ENCODE measurements at places on chromosomes 16 and 17.

GRCh38 chr17:19513897-19514488, 19.7 kb upstream of the SLC47A1 start:
- peak; percentile 71 for DNase-seq

- no peak for DNase-seq
These were observed 10.8 kb upstream of the HASPIN start for GRCh38 chr17:3712811-3713463.

DNA sequence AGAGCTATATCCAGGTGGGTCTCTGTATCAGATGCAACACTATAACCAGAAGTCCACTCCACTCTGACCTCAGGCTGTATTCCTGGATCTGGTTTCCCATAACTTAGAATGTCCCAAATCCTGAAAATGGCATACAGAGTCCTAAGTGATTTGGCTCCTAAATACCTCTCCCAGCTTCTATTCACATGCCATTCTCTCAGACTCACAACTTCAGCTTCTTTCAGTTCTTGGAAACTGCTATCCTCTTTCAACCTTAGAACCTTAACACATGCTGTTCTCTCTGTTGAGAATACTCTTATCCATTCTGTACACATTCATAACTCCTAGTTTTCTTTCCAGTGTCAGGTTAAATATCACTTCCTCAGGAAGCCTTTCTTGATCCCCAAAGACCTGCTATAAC, 132.0 kb downstream of the BRIP1 start:
- no peak for DNase-seq

GRCh38 chr17:56891751-56892150, 22.1 kb downstream of the TRIM25 start:
- DNase-seq, result no peak

DNA sequence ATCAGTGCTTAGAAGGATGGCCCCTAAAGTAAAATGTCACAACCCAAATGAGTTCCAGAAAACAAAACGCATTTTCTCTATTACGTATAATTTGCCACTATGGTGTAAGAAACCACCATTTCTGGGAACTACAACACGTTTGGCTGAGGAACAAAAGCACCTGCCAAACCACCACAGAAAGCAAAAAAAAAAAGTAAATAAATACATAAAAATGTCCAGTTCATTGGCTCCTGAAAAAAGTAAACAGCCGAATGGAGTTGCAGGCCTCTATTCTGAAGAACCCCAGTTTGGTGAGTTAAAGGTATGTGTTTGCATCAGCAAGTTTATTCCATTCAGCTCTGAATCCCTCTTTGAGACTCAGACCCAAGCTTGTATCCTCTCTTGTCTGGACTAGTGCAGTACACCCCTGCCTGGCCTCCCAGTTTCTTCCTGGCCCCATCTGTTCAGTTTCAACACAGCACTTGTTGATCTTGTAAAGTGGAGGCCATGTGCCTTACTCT, 36.9 kb downstream of the ERN1 start:
- no peak for DNase-seq

- DNase-seq, result no peak
These were observed 120.6 kb downstream of the SHISA9 start for GRCh38 chr16:13021996-13022395.

DNA sequence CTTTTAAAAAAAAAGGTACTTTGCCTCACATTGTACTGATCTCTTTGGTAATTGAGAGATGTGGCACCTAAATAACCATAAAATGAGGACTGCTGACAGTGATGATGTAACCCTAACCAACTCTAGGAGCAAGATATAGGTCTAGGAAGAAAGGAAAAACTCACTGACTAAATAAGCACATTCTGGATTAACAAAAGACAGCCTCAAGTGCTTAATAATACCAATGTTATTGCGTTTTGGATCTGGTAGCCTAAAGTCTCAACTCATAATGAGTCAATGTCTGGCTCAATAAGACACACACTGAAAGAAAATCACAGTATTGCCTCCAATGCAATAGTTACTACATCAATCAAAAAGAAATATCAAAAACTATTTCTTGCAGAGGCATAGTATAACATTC, 3.0 kb downstream of the ERN1 start:
- DNase-seq, result no peak

GRCh38 chr16:87201052-87201451, 116.1 kb downstream of the C16orf95 start:
- DNase-seq, result no peak

DNA sequence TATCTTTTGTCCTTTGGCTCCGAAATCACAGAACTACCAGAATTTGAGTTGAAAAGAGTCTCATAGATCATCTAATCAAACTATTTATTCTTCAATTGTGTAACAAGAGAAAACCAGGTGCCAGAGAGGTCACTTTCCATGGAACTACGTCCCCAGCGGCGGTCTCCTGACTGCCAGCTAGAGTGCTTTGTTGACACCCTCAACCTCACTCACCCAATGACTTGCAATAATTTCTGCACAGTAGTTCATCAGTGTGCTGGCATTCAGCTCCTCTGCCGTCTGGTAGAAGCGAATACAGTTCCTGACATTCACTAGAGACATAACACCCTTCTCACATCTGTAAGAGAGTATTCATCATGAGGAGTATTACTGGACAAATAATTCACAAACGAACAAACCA, 54.2 kb downstream of the ANKFY1 start:
- no peak for DNase-seq

DNA sequence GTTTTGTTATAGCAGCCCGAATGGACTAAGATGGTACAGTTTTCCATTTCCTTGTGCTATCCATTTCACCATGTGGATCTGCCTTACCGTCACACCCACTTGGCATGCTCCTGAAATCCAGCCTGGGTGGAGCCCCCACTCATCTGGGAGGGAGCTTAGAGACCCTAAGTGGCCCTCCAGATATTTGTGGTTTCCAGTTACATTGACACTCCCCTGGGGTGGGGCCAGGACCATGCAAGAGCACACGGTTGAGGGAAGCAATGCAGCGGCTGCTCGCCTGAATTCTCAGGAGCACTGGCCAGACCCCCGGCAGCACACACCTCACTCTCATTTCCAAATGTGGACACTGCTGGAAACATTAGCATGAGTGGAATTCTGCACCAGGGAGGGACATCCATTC, 231.1 kb downstream of the UTP18 start:
- DNase-seq, result no peak

GRCh38 chr17:31673076-31673475, 186.0 kb downstream of the COPRS start:
- no peak for DNase-seq

GRCh38 chr16:22330326-22330725, 33.1 kb downstream of the POLR3E start:
- no peak for DNase-seq

- DNase-seq, result no peak
These were observed 132.6 kb upstream of the NOL11 start for GRCh38 chr17:67585077-67585602.

- DNase-seq, result no peak
These were observed 10.9 kb downstream of the HSPB9 start for GRCh38 chr17:42133461-42134041.

DNA sequence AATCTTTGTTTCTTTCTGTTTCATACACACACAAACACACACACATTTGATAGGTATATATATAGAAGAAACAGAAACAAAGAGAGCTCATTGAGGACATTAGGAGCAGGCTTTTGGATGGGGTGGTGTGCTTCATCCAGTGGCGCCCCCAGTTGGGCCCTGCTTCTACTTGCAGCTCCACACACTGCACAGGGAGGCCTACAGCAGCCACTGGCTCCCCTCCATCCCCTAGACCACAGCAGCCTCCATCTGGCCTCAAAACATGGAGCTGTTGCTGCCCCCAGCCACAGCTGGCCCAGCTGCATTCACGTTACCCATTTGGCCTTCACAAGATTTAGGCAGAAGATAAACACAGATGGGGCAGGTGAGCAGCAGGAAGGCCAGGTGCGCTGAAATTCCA, 33.1 kb upstream of the NF1 start:
- no peak for DNase-seq

GRCh38 chr16:85126705-85127378, 14.6 kb upstream of the CIBAR2 start:
- DNase-seq, result no peak

DNA sequence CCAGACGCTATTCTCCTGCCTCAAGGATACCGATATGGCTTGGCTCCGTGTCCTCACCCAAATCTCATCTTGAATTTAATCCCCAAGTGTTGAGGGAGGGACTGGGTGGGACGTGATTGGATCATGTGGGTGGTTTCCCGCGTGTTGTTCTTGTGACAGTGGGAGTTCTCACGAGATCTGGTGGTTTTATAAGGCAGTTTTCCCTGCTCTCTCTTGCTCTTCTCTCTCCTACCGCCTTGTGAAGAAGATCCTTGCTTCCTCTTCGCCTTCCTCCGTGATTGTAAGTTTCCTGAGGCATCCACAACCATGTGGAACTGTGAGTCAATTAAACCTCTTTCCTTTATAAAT, 43.9 kb upstream of the ZCCHC14 start:
- no peak for DNase-seq

GRCh38 chr17:68762911-68763310, 161.7 kb upstream of the FAM20A start:
- no peak for DNase-seq

DNA sequence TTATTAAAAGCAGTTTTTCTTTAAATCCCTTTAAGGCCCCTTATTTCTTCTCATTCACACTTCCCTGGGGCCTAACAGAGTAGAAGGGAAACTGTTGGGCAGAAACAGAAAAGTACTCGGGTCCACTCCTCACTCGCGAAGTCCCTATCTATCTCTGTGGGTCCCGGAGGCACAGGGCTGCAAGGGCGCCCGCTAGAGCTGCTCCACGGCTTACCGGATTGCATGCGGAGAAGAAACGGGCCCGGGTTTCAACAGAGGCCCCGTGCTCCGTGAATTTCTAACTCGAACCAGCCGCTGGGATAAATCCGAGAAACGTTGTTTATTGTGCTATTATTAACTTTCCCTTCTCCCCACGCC, 4.3 kb downstream of the CBLN1 start:
- DNase-seq, result no peak

- no peak for DNase-seq
These were observed 25.5 kb downstream of the GPR142 start for GRCh38 chr17:74392848-74393247.

GRCh38 chr16:28139530-28139929, 72.2 kb downstream of the XPO6 start:
- DNase-seq, result no peak

DNA sequence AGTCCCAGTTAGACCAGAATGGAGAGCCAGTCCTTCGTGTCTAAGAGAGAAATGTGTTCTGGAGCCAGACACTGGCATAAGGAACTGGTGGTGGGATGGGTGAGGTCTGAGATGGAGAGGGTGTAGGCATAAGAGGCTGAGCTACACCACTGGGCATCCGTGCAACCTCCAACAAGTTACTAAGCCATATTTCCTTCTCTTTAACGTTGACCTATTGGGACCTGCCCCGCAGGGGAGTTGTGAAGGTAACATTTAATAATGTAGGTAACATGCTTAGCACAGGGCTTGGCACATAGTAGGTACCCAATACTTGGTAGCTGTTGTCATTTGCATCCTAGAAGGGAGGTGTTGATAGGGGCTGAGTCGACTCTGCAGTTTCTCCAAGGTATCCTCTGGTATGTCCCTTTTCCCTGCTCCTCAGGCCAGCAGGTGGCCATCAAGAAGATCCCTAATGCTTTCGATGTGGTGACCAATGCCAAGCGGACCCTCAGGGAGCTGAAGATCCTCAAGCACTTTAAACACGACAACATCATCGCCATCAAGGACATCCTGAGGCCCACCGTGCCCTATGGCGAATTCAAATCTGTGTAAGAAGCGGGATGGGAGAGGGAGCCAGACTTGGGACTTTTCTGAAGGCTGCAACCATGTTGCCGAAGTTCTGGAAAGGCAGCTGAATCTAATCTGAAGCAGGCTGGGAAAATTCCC, 1.2 kb downstream of the MAPK7 start:
- DNase-seq, result no peak

DNA sequence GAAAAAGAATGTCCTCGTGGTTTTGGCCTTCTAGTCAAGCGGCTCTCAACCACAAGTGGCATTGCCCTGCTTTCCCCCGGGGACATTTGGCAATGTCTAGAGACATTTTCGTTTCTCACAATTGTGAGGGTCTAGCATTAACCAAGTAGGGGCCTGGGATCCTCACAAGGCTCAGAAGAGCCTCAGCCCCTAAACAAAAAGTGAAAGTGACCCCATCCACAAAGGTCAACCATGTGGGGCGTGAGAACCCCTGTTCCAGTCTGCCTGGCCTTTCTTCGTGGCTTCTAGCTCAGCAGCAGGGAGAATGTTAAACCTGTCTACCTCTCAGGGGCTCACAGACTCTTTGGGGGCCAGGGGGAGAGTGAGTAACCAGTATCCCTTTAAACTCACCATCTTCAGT, 4.8 kb upstream of the RPL38 start:
- no peak for DNase-seq

DNA sequence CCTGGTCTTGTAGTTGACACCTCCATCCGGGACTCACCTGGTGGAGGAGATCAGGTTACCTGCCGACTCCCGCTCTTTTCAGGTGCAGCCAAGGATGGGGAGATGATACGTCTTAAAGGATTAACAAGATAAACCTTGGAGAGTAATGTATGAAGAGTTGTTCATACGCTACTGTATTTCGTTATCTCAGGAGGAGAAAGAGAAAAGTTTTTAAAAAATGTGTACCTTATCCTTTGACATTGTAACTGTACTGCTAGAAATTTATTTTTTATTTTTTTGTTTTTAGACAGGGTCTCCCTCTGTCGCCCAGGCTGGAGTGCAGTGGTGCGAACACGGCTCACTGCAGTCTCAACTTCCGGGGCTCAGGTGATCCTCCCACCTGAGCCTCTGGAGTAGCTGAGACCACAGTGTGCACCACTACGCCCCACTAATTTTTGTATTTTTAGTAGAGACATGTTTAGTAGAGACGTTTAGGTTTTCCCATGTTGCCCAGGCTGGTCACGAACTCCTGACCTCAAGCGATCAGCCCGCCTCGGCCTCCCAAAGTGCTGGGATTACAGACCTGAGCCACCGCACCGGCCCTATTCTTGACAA, 764 bp upstream of the SMURF2 start:
- no peak for DNase-seq

- DNase-seq, result no peak
These were observed 870.2 kb upstream of the GOT2 start for GRCh38 chr16:59604354-59604753.

DNA sequence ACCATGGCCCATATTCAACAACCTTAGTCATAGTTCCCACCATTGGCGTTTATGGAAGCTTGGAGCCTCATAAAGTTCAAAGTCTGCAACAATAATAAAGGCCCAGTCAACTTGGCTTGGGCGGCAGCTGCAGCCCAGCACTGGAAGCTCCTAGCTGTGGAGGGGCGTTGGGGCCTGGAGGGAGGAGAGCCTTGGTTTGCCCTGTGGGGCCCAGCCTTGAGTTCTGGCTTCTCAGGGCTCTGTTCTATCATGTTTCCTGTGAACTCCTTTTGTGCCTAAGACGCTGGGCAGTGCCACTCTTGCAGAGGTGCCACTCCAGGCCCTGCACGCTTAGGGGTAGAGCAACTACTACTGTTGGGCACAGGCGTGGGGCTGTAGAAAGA, 927 bp upstream of the ENGASE start:
- no peak for DNase-seq

- DNase-seq, result no peak
These were observed 10.4 kb downstream of the HSD11B2 start for GRCh38 chr16:67441271-67441753.

All from neural crest cell (in vitro differentiated cells).